ENCODE measurements at places on chromosomes 12 and 14.

- no peak for DNase-seq
Measured at GRCh38 chr12:10027721-10028120, 2.8 kb upstream of the CLEC9A start.

GRCh38 chr12:124394462-124395128, 99.7 kb downstream of the RFLNA start:
- no peak for DNase-seq

DNA sequence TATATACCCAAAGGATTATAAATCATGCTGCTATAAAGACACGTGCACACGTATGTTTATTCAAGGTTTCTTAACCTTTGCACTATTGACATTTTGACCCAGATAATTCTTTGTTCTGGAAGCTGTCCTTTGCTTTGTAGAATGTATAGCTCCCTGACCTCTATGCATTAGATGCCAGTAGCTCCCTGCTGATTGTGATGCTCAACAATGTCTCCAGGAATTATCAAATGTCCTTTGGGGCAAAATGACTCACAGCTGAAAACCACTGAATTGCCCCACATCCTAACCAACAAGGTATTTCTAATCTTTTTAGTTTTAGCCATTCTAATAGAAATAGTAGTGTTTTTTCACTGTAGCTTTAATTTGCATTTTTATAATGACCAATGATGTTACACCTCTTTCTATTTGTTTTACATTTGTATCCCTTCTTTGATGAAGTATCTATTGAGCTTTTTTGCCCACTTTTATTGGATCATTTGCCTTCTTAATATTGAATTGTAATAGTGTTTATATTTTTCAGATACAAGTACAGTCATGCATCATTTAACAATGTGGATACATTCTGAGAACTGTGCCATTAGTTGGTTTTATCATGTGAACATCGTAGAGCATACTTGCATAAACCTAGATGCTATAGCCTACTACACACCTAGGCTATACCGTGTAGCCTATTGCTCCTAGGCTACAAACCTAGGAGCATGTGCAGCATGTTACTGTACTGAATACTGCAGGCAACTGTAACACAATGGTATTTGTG, 10.4 kb upstream of the NOPCHAP1 start:
- DNase-seq = no peak

- DNase-seq = no peak
Measured at GRCh38 chr12:109760031-109760929, 46.7 kb downstream of the FAM222A start.

- no peak for DNase-seq
Measured at GRCh38 chr14:73878436-73878835, 8.2 kb upstream of the ZNF410 start.

DNA sequence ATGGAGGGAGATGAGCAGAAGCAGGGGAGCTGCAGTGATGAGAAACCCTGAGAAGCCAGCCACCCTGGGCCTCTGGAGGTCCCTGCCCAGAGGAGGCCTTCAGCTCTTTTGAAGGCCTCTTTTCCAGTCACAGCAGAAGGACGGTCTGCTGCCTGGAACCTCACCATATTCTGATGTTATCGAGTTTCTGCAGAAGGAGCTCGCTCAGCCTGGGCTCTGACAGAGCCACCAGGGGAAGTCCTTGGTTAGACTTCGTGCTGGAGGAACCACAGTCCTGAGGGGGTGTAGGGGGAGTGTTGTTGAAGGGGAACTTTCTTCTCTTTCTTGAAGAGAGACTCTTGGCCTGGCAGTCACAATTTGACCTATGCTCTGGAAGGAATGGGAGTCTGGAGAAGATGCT, 25.1 kb upstream of the BATF start:
- DNase-seq = no peak

DNA sequence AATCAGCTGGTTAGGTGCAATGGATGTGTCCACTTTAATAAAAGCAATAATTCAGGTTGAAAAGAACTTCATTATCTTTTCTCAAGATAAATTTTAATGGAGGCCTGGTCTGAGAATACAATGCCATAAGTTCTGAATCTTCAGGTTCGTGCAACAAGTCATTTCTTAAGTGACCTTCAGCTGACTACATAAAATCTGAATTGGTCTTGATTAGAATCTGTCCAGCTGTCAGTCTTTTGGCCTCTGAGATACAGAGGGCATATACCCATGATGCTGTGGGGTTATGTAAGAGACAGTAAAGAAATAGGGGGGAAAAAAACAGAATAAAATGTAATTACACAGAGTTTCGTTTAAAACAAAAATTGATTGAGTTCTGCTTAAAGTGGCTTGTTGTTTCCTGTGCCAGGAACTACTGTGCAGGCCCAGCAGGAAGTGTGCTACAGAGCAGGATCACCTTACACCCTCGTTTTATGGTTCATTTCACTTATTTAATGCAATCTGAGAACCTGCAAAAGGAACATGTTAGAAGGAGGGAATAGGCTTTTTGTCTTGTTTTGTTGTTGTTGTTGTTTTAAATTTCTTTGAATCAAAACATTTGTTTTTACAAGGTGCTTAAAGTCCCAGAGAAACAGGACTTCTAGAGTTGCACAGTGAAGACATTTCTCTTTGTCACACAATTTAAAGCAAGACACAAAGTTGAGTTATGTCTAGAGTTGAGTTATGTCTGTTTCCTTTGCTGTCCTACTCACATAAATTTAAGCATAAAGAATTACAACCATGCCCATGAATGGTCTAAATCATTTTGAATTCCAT, 64.2 kb downstream of the LGR5 start:
- no peak for DNase-seq
